ENCODE measurements at places on chromosomes 6 and 20.

DNA sequence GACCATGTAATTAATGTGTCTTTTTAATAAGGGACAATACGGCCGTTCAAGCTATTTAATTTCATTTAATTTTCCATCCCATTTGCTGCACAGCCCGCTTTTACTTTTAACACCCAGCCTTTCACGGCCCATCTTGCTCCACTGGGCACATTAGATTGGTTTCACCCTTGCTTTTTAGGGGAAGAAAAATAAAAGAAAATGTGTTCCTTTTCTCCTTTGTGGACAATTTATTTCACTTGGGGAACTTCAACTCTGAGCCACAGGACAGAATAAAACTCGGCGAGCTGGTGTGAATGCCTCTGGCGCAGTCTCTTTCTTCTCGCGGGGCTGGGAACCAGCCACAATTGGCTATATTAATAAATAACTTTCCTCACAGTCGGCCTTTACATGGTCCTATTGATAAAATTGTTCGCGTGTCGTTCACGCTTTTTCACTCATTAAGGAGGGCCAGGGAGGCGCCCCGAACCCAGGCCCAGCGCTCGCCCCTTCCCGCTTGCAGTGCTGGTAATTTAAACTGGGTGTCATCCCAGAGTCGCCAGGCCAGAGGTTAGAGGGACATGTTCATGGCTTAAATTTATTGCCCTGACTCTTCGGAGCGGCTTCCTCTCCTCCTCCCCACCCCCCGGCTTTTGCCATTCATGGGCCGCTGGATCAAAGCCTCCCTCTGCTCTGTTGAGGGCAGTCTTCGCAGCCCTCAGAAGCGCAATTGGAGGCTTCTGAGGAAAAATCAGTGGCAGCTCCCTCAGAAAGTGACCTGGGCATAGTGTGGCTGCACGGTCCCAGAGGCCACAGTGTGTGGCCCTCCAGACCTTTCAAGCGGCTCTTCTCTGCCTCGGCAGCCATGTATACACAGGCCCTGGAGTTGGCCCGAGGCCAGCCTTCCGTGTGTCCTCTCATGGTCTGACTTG lies 2.2 kb upstream of the PRDM13 start:
- no peak for DNase-seq

DNA sequence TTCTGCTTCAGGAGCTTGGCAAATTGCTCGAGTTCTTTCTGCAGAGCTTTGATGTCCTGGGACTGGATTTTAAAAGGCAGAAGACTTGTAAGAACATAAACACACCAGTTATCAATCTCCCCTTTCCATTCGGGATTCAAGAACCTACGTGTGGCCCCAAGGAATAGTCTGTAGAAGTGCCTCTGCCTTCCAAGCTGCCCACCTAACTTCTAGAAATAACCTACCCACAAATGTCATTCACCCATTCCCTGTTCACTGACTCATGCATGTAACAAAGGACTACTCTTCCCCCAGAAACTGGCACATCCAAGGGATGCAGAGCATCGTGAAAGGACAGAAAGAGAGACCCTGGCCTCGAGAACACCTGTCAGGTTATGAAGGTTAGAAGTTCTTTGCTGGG lies 4.5 kb downstream of the POU5F1 start:
- DNase-seq: no peak

- no peak for DNase-seq
These were observed 11.4 kb downstream of the PBOV1 start for GRCh38 chr6:138206862-138207261.

GRCh38 chr6:112457886-112458285 lies 110.8 kb downstream of the RFPL4B start:
- DNase-seq: no peak

- no peak for DNase-seq
These were observed 305.4 kb downstream of the TAF4 start for GRCh38 chr20:61760321-61760720.

GRCh38 chr20:63544958-63545516 lies 2.5 kb downstream of the SRMS start:
- DNase-seq: no peak

DNA sequence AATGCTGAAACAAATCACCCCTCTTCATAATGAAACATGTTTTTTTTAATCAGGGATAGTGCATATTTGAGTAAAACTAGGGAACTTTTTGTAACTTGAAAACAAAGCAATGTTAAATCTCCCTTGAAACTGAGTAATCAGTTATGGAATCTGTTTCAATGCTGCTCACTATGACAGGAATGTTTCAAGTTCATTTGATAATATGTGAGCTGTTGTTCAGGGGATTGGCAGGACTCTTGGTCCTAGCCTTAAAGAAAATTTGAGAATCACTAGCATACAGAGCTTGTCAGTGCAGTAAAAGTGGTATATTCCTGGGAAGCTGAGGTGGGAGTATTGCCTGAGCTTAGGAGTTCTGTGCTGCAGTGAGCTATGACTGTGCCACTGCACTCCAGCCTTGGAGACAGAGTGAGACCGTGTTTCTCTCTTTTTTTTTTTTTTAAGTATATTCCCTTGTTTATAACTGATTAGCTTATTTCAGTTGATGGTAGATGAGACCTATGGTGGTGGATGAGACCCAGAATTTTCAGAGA lies 21.6 kb upstream of the CALHM6 start:
- DNase-seq: no peak

DNA sequence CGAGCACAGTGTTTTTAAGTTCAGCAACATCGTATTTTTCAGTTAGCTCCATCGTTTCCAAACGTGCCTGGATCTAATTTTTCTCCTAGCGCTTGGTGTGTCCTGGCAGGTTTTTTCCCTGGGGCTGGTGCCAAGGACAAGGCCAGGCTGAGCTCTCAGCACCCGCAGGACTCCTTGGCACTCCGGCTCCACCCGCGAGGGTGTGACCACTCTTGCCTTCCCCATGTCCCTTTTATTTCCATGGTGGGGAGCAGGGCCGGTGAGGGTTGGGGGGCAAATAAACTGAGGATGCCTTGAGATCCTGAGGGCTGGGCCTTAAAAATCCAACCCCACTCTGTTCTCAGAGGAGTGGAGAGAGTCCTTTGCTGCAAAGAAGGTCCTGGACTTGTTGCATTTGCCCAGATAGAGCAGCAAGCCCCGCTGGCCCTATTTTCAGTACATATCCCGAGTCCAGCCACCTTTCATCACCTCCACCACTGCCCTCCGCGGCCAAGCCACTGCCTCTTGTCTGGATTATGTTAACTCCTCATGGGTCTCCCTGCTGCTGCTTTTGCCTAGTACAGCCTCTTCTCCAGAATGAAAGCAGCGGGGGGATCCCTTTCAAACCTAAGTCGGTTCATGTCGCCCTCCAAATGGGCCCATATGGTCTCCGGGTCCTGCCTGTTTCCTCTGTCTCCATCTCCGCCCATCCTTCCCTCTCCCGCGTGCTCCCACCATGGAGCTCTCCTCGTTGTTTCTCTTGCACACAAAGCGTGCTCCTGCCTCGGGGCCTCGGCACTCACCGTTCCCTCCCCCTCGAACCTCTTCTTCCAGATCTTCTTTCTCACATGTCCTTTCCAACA lies 4.5 kb upstream of the RAB44 start:
- no peak for DNase-seq

DNA sequence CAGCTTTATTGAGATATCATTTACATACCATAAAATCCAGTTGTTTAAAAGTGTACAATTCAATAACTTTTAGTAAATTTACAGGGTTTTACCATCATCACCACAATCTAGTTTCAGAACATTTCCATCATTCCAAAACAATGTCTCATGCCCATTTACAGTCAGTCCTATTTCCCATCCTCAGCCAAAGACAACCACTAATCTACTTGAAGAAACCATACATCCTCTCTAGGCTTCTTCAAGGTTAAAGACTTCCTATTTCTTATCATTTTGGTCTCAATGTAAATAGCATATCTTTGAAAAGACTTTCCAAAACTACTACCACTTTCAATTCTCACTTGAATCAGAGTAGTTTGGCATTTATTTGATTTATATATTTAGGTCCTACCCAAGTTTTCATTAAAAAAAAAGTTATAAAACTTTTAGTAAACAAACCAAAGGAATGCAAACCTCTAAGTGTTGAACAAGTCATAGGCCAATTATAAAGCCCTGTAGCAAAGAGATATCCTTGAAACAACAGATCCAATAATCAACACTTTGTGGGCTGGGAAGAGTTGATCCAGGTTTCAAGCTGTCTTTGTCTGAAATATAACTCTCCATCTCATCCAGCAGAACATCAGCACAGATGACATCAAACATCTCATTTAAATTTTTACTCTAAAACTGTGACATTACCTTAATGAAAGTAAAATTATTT lies 211.3 kb upstream of the RUNX2 start:
- DNase-seq: no peak

DNA sequence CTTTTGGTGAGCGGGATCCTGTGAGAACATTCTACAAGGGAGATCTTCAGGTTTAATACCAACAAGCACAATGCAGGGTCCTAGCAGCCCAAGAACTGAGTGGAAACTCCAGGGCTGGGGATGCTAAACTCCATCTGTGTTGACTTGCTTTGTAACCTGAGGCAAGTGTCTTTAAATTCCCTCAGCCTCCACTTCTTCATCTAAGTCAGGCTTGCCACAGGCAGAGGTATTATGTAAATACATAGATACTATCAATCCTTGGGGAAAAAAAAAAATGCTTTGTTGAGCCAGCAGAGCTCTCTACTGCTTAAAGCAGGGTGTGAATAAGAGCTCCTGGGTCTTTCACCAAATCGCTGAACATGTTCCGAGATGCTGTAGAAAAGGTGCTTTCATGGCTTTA lies 114.2 kb upstream of the PHACTR1 start:
- no peak for DNase-seq

GRCh38 chr20:39756828-39757227 lies 794.7 kb downstream of the DHX35 start:
- DNase-seq: no peak

DNA sequence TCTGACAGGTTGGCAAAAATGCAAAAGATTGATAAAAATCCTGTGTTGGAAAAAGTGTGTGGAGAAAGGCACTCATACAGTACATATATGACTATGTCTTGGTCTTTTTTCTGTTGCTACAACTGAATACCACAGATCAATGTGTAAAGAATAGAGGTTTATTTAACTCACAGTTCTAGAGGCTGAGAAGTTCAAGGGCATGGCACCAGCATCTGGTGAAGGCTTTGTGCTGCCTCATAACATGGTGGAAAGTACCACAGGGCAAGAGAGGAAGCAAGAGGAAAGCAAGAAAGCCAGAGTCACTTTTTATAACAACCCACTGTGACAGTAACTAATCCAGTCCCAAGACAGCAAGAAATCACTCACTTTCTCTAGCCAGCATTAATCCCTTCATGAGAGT lies 57.5 kb downstream of the ALDH8A1 start:
- DNase-seq: no peak

DNA sequence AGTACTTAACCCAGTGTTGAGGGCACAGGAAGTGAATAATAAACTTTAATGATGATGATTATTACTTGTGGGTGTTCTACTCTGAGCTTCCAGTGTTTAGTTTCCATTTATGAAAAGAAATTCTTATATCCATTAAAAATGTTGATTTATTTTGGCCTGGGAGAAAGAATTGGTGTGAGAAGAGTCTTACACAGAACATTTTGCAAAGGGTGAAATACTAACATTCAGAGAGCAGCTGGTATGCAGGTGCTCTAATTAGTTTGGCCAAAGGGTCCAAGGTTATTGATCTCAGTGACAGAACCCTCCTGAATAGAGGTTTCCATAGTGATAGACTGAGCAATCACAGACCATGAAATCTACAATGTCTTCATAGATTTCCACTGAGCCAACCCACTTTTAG lies 4.4 kb downstream of the OSER1 start:
- no peak for DNase-seq

GRCh38 chr6:140594806-140595128 lies 1220.3 kb upstream of the CITED2 start:
- no peak for DNase-seq

DNA sequence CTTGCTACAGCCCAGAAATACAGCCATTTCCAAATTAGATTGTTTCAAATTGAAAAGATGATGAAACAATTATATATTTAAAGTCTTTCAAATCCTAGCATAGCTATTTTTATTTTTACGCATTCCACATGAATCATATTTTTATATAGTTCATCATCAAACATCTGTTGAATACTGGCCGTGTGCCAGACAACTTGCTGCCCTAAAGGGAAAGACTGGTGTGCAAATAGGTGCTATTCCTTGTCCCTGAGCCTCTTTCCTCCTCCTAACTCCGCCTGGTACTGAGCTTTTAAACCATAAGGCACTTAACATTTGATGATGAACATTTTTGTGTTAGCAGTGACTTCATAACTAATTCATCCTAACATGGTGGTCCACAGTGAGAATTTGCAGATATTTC lies 18.7 kb upstream of the PLCG1 start:
- no peak for DNase-seq

GRCh38 chr6:4486568-4487315 lies 289.5 kb upstream of the CDYL start:
- DNase-seq: no peak

DNA sequence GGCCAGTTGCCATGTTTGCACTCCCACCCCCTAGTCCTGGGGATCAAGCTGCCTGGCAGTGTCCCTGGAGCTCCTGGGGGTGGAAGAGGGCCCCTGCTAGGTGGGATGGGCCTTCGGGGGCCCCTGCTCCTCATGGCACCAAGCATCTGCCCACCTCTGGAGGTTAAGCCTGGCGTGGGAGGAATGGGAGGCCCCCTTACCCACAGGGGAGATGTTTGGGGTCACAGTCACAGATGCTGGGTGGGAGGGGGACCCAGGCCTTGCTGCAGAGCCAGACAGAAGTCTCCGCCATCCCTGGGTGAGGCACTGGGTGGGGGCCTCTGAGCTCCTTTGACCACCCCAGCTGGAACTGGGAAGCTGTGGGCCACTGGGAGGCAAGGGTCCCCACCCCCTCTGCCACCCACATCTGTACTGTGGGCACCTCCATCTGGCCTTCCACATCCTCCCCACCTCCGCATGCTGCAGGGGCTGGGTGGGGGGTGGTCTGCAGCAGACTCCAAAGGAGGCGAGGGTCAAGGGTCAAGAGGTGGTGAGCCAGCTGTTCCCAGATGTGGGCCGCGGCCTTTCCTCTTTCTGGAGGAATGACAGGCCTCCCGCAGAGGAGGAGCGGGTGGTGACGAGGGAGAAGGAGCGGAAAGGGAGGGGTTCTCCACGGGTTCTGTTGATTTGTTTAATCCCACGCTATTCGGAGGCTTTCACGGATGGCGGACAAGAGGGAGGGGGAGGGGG lies 41.5 kb downstream of the YTHDF1 start:
- no peak for DNase-seq

- DNase-seq: no peak
These were observed 124.8 kb upstream of the SLC2A12 start for GRCh38 chr6:134177236-134177635.

DNA sequence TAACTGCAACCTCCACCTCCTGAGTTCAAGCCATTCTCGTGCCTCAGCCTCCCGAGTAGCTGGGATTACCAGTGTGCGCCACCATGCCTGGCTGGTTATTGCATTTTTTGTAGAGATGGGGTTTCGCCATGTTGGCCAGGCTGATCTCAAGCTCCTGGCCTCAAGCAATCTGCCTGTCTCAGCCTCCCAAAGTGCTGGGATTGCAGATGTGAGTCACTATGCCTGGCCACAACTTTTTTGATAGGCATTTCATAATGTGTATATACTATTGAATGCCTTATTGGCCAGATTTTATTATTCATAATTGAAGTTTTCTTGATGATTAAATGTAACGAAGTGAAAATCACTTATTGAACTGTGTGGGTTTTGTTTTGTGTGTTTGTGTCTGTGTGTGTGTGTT lies 27.9 kb downstream of the FIG4 start:
- DNase-seq: no peak

Measured in CMK (cell line).